Memory B cell (primary cell): ENCODE measurements at places on chromosomes 11 and 22.

- no peak for DNase-seq
Observed at GRCh38 chr11:10697323-10697620, 3.7 kb upstream of the IRAG1 start.

DNA sequence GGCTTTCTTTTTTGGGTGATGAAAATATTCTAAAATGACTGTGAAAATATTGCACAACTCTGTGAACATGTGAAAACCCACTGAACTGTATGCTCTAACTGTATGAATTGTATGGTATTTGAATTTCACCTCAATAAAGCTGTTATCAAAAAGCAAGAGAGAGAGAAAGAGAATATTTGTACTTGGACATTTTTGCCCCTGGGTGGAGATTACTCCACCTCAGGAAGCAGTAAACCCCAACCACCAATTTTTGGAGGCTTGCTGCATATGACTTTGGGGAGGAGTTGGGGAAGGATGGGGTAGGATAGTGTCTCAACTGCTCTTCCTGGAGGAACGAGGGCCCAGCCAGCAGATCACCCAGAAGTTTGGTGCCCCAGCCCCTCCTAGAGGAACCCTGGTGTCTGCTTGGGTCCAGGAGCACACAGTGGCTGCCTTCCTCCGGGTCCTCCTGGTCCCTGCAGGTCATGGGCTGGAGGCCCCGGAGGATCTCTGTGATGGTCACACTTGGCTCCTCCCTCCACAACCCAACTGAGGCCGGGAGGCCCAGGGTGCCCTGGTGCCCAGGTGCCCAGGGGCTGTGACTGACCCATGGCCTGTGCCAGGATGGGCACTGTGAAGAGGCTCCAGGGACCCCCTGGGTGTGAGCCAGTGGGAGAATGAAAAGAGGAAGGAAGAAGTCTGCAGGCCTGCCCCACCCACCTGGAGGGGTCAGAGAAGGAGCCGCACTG, 15.3 kb upstream of the PICK1 start:
- no peak for DNase-seq

DNA sequence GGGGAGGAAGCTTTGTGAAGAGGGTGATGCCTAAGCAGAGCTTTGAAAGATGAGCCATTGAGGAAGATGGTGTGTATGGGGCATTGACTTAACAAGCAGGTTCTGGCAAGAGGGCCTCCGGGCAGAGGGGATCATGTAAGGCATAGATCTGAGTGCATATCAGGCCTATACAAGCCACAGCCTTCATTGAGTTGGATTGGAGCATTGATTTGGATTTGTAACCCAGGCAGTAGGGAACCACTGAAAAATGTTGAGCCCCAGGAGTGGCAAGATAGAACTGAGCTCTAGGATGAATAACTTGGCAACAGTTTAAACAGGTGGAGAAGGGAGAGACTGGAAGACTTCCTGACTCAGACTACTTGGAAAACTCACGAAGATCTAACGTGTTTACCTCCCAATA, 21.4 kb downstream of the PANX1 start:
- DNase-seq = no peak

DNA sequence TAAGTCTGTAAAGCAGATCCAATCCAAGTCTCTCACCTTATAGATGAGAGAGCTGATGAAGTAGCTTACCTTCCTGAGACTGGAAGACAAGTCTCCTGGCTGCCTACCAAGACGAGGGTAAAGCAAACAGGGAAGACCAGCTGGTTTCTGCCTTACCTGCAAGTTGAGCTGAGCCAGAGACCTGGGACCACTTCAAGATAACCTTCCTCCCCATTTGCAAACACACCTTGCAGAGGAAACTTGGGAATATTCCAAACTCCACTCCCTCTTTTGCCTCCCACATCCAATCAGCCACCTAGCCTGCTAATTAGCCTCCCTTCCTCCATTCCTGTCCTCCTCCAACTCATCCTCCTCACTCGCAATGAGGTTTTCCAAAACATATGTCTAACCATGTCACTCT, 23.4 kb upstream of the ROBO3 start:
- DNase-seq = no peak

DNA sequence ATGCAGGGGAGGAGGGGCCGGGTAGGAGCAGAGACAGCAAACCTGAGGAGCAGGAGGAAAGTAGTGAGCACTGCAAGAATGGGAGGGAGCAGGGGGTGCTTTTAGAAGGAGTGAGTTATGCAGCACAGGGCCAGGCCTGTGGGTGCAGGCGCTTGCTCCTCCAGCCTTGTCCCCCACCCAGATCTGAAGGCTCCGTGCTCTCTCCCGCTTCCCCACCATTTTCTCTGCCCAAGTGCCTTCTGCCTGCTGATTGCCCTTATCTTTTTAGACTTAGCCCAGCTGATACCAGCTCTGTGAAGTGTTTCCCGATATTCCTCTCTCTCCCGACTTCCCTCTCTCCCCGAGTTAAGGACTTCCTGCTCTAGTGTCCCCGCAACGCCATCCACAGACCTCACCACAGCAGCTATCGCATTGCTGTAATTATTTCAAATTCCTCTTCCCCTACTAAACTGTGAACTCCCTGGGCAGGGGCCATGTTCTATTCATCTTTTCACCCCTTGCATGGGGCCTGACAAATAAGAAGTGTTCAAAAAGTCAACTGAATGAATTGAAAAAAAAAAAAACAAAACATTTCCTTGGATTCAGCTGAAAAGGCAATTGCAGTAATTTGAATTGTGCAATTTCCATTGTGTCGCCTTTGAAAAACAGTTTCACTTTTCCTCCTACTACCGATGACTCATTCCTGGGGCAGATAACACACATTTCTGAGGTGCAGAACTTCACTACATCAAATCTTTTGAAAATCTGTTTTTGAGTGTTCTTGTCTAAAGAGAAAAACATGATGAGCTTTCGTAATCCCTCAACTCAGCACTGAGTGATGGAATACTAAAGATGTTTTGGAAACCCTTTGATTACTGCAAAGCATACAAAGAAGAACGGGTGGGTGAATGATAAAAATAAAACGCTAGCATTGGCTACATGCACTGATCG, 69.7 kb upstream of the BMAL1 start:
- no peak for DNase-seq

- DNase-seq = no peak
Observed at GRCh38 chr11:20839231-20839630, 169.8 kb downstream of the NELL1 start.

DNA sequence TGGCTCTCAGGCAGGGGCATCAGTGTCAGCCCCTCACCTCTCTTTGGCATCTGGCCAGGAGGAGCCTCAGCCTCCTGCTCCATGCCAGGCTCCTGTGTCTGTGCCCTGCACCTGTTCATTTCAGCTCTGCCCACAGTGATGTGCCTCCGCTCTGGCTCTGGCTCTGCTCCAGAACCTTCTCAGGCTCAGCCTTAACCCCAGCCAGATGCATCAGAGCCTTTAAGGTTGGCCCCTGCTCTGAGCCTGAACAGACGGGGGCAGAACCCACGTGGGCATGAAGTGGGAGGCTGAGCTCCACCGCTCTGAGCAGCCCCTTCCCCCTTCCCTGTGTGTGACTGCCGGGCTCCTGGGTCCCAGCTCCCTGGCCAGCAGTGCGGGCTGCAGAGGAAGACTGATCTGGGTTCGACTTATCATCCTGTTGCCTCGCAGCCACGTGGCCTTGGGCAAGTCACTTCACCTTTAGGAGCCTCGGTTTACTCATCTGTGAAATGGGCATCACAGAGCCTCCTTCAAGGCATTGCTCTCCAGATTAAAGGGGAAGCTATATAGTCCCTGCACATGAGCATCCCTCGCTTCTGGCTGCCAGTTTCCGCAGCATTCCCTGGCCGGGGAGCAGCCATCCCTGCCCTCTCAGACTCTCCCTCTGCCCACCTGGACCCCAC, 44.7 kb upstream of the RTL6 start:
- DNase-seq = no peak

DNA sequence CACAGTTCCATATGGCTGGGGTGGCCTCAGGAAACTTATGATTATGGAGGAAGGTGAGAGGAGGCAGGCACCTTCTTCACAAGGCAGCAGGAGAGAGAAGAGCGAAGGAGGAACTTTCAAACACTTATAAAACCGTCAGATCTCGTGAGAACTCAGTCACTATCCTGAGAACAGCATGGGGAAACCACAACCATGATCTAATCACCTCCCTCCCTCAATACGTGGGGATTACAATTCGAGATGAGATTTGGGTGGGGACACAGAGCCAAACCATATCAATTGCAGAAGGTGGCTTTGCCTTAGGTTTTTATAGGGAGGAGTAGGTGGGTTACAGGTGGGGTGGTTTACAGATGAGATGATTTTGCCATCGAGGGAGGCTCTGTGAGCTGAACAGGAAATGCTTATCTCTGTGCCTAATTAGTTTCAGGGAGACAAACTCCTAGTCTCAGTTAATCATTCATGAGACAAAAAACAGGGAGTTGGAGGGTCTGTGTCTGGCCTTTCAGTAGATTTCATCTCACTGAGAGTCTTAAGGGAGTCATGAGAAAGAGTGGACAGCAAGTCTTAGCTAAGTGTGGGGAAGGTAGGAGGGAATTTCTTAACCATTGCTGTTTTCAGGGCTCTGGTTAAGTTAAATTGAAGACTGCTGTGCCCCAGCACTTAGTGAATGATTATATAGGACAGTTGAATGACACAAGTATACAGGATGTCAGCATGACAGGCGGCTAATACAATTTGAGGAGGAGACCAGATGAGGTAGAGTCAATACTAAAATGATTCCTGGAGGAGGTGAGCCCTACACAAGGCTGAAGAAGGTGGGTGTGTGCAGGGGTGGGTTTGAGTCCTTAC, 47.7 kb downstream of the CWC15 start:
- DNase-seq = no peak

- no peak for DNase-seq
Observed at GRCh38 chr11:70716986-70717775, 318.9 kb downstream of the CTTN start.

- no peak for DNase-seq
Observed at GRCh38 chr22:28116219-28116673, 197.2 kb upstream of the PITPNB start.

GRCh38 chr11:19793326-19793725, 80.7 kb downstream of the NAV2 start:
- DNase-seq = no peak

DNA sequence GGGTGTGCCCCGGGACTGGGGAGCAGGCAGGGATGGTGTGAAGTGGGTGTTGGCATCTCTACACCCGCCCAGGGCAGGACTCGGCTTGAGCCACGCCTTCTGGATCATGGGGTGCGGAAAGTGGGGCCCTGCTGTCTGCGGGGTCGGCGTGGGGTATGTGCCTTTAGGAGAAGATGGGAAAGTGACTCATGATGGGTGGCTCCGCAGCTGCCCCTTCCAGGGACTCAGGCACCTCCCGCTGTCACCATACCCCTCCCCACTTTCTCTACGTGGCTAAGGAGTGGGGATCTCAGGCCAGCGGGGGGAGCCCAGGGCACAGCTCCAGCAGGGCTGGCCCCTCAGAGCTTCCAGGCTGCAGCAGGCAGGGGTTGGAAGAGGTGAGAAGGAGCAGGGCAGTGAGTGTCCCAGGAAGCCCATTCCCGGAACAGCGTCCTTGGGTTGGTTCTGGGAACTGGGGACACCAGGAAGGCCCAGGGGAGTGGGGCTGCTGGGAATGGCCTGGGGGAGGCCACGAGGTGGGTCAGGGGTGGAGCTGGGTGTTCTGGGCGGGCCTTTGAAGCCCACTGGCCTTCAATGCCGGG, 102.9 kb upstream of the FGF3 start:
- DNase-seq = no peak

DNA sequence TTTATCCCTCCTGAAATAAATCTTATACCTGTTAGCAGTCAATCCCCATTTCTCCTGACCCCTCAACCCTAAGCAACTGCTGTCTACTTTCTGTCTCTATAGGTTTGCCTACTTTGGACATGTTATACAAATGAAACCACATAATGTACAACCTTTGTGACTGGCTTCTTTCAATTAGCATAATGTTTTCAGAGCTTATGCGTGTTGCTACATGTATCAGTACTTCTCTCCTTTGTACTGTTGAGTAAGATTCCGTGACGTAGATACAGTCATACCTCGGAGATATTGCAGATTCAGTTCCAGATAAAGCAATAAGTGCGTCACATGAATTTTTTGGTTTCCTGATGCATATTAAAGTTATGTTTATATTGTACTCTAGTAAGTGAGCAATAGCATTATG, 127.3 kb downstream of the MORC2 start:
- no peak for DNase-seq

GRCh38 chr11:2792381-2793250, 92.8 kb upstream of the KCNQ1OT1 start:
- no peak for DNase-seq

DNA sequence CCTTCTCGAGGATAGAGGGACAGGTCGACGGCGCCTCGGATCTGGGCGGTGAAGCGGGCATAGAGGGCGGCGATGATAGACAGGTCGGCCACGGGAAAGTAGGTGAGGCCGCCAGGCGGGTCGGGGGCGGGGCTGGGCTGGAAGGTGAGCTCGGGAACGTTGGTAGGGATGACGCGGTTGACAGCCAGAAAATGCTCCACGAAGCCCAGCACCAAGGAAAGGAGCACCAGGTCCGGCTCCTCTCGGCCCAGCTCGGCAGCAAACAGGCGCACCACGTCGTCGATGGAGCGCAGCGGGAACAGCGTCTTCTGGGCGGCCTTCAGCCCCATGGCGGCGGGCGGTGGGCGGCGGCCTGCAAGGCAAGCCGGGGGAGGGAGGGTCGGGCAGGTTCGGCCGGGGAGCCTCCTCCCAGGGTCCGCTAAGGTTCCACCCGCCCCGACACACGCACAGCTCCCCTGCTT, 540 bp downstream of the MEN1 start:
- DNase-seq = no peak

DNA sequence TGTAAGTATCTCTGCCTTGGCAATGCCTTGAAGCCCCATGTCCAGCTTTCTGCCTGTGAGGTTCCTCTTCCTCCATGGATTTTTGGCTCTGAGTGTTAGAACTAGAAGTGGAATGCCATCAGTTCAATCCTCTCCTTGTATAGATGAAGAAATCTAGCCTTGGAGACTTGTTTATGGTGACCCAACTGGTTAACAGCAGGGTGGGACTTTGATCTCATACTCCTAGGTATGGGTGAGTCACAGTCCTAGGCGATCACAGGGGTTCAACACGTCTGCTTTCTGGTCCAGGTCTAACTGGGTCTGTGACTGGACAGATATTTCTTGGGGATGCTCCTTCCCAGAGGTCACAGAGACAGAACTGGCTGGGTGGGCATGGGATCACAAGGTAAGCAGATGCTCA, 9.2 kb upstream of the MTFP1 start:
- no peak for DNase-seq

GRCh38 chr11:85740481-85741400, 54.7 kb upstream of the CCDC89 start:
- DNase-seq = no peak

- no peak for DNase-seq
Observed at GRCh38 chr22:20607157-20607907, 99.9 kb downstream of the MED15 start.

- no peak for DNase-seq
Observed at GRCh38 chr11:61762798-61763197, 10.4 kb downstream of the MYRF start.

- no peak for DNase-seq
Observed at GRCh38 chr11:117378976-117379865, 51.6 kb downstream of the CEP164 start.

DNA sequence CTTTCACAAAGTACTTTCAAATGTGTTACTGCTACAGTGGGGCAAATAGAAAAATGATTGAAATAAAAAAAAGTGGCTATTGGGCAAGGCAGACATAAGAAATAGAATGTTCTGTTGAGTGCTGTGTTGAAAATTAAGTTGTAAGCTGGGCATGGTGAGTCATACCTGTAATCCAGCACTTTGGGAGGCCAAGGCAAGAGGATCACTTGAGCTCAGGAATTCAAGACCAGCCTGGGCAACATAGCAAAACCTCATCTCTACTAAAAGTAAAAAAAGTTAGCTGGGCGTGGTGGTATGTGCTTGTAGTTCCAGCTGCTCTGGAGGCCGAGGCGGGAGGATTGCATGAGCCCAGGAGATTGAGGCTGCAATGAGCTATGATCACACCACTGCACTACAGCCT, 26.9 kb upstream of the LDHA start:
- no peak for DNase-seq
